ELR (cell line): ENCODE measurements at places on chromosomes 1 and 21.

- peak; percentile 77 for DNase-seq
These were observed 141.1 kb downstream of the TOMM20 start for GRCh38 chr1:234987415-234988154.

DNA sequence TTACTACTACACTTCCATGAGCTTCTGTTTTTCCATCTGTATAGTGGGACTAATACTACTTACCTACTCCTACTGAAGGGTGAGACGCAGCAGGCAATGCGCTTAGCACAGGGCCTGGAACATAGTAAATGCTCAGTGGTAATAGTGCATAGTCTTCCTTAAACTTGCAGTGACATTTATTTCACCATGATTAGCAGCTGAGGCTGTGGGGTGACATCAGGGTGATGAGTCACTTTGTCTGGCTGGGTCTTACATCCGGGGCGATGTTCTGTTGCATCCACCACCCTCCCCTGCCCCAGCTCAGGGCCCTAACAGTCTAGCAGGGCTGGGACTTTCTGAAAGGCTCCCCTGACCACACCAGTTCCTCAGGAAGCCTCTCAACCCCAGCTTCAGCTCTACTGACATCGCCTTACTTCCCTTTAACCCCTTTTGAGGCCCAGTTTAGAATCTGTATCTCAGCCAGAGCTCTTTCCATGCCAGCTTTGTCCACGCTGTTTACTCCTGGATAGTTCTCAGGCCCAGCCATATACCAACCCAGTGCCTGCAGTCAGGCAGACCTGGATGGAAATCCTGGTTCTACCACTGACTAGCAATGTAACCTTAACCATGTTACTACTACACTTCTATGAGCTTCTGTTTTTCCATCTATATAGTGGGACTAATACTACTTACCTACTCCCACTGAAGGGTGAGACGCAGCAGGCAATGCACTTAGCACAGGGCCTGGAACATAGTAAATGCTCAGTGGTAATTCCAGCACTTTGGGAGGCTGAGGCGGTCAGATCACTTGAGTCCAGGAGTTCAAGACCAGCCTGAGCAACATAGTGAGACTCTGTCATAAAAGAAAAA lies 66.3 kb downstream of the CD58 start:
- DNase-seq: peak; percentile 74

GRCh38 chr1:172266528-172267174 lies 153.8 kb upstream of the C1orf105 start:
- DNase-seq: no peak

DNA sequence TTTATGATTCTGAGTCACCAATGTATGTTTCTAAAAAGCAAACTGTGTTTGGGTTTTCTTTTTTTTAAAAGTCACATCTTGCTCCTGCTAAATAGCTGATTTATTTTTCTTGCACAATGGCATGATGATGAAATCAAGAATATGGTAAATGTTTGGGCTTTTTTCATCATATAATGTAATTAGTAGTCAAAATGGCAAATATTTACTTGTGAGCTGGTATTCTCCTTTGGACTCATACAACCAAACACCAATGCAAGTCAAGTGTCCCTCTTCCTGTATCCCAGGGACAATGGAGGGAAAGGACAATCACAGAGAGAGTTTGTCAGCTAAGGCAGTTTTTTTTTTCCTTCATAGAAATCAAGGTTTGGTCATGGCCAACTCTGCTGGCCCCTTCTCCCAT lies 94.6 kb upstream of the RALGPS2 start:
- no peak for DNase-seq

GRCh38 chr21:42160765-42161164 lies 58.2 kb upstream of the ABCG1 start:
- DNase-seq: no peak

DNA sequence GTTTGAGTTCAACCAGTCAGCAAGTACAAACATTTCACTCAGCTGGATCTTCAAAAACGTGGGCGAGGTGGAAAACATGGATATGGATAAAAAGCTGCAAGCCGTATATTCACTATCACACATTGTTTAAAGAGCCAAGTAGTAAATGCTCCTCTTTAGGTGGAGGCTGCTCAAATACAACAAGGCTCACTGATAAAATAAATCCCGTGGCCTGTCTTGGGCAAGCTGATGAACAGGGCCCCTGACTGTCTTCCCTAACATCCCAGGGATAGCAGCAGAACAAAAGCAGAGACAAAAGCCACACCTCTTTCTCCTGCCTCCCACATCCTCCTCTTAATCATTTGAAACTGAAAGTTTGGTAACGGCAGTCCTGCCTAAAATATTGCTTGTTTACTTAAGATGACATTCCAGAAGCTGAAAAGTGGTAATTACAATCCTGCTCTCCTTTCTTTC lies 357.7 kb downstream of the TTLL7 start:
- DNase-seq: peak; percentile 0

DNA sequence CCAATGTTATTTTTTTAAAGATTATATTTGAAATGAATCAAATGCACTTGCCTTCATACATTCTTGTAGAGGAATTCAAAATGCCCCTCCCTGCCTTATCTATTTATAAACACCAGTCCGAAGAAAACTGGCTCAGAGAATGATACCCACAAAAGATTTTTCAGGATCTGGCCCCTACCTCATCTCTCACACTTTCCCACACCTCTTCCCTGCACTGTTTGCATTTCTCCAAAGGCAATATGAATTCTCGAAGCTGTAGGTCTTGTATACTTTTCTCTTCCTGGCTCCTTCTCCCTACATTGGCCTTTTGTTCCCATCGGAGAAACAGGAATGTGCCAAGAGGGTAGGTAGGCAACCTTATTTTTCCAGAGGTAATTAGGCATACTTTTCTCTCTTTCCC lies 12.0 kb upstream of the CCDC190 start:
- no peak for DNase-seq

DNA sequence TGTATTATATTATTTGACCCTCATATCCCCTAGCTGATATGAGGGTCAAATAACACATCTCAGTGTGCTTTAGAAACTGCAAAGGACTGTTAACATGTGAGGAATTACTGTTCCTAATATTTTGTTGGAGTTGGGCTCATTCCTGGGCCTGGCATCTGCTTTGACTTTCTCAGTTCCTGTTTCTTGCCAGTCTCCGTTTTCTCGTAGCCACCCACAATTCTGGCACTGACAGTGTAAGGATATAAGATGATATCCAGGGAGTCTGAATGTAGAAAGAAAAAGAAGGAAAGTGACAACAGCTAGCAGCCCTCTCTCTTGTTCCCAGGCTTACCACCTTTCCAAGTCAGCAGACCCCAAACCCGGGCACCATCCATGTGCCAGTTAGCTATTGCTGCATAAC lies 54.4 kb upstream of the SCMH1 start:
- DNase-seq: no peak

DNA sequence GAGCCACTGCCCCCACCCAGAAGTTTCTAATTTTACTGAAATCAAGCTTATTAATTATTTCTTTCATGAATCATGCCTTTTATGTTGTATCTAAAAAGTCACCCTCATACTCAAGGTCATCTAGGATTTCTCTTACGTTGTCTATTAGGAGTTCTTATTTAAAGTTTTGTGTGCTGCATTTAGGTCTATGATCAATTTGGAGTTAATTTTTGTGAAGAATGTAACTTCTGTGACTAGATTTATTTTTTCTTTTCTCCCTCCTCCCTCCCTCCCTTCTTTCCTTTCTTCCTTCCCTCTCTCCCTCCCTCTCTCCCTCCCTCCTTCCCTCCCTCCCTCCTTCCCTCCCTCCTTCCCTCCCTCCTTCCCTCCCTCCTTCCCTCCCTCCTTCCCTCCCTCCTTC lies 317.6 kb downstream of the PLA2G4A start:
- DNase-seq: no peak

- no peak for DNase-seq
These were observed 91.7 kb downstream of the RHOU start for GRCh38 chr1:228827019-228827418.

DNA sequence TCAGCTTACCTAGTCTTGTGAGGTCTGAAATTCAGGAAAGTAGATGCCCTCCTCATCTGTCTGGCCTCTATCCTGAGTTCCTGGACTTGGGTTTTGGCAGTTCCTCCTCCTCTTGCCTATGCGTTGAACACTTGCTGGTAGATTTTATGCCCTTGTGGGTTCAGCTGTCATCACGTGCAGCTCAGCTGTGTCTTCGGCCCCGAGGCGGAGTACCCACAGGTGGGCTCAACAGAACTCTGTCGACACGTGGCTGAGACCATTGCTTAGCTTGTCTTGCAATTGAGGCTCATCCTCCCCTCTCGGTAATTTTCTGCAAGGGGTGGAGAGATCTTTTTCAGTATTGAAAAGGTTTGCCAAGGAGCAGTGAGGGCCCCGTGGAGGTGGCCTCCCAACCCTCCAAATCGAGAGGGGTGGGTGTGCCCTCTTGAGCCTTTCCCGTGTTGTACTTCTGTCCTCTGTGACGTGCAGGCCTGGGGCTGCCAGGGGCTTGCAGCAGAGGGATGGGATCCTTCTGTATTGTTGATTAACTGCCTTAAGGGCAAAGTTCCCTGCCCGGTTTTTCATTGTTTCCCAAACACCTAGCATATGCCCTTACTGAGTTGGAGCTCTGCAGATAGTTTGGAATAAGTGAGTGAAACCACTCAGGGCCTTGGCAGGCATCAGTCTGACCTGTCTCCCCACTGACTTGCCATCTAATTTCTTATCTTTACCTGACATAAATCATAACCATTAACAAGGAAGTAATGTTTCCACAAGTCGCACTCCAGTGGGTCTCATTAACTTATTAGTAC lies 2.9 kb downstream of the CENPS start:
- no peak for DNase-seq

GRCh38 chr1:209324901-209325871 lies 258.3 kb upstream of the CAMK1G start:
- DNase-seq: no peak

DNA sequence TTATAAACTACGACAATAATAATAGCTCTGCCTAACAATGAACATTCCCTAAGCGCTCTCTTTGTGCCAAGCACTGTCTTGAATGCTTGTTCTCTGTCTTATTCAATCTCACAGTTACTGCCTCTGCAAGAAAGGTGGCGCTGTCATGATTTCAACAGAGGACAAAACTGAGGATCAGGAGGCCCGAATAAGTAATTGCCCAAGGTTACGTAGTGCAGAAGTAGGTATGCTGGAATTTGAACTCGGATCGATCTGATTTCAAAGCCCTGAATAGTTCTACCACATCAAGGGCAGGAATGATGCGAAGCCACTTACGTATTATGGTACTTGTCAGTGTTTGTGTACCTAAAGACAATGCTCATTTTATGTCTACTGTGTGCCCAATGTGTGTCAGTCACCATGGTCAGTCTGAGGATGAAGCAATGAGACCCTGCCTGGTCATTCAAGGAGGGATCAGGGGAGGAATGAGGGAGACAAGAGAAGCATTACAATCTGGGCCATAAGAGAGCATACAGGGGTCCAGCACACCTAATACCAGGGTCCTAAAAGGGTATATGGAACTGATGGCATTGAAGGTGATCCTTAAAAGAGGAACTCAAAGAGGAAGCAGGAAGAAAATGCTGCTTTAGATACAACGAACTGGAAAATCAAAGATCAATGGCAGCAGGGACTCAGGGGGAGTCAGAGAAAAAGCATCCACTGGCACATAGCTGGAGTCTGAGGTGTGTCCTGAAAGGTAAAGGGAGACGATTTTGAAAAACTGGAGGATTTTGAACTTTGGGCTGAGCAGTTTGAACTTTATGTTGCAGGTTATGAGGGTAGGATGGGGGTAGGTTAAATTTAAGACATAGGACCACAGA lies 389.2 kb downstream of the PLPP3 start:
- DNase-seq: no peak

DNA sequence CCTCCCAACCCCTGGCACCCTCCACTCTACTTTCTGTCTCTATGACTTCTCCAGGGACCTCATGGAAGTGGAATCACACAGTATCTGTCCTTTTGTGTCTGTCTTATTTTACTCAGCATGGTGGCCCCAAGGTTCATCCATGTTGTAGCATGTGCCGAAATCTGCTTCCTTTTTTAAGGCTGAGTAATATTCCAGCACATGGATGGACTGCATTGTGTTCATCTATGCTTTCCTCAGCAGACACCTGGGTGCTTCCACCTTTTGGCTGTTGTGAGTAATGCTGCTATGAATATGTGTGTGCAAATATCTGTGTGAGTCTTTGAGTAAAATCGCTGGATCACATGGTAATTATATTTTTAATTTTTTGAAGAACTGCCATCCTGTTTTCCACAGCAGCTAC lies 1.6 kb upstream of the PFKL start:
- peak; percentile 38 for DNase-seq

DNA sequence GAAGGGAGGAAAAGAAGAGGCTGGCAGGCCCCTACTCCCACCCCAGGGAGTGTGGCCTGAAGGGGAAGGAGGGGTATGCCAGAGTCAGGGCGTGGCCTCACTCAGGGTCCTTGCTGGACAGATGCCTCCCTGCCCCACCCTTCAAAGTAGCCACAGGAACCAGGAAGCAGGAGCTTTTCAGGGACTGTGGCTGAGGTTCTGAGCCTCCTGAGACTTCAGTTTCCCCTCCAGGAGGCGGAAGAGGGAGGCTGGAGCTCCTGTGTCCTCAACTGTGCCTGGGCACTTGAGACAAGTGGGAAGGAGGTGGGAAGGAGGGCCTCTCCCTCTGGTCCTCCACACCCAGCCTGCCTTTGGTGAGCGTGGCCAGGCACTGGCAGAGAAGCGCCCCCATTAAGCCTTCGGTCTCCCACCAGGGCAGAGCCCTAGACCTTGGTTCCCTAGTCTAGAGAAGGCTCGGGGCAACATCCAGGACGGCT lies 5.3 kb downstream of the CELSR2 start:
- DNase-seq: no peak

GRCh38 chr1:228457017-228457395 lies 30.2 kb upstream of the RNF187 start:
- DNase-seq: no peak

GRCh38 chr1:206050655-206051235 lies 2.2 kb upstream of the RHEX start:
- no peak for DNase-seq

DNA sequence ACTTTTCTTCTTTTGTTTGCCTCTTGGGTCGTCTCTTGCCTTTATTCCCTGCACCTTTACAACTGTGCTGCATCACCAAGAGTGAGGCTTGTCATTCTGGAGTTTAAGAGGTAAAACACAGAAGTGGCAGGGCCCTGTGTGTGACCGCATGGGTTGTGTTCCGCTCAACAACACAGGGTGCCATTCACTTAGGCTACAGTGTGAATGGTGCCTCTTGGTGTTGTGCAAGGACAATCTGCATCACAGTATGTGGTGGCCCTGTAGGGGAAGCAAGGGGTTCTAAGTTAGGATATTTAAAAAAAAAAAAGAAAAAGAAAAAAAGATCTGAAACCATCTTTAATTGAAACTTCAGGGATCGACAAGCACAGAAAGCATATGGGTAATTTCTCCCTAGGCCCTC lies 38.2 kb downstream of the BRINP2 start:
- no peak for DNase-seq

GRCh38 chr1:58583496-58583895 lies 6.4 kb upstream of the TACSTD2 start:
- no peak for DNase-seq

- DNase-seq: no peak
These were observed 21.3 kb downstream of the KIAA0040 start for GRCh38 chr1:175171036-175171913.

DNA sequence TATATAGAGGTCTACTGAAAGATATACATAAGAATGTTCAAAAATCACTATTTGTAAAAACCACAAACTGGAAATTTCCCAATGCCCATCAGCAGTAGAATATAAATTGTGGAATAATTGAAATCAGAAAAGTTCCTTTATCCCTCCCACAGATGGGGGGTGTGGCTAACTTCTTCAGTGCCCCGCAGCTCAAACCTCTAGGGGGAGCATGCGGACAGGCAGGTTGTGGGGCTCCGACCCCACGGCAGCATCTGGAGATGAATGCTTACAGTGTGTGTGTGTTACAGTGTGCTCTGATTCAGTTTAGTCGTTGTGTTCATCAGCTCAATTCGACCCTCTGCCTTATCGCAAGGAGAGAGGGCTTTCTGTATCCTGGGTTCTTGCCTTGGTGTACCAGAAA lies 262.1 kb upstream of the LRRC7 start:
- DNase-seq: peak; percentile 3
